ENCODE measurements at places on chromosomes 5 and 9.

- DNase-seq: no peak
Observed at GRCh38 chr5:100904259-100904861, 1.3 kb upstream of the ST8SIA4 start.

- DNase-seq: no peak
Observed at GRCh38 chr5:43635374-43635773, 32.4 kb downstream of the NNT start.

- no peak for DNase-seq
Observed at GRCh38 chr5:15752663-15753285, 252.8 kb downstream of the FBXL7 start.

- no peak for DNase-seq
Observed at GRCh38 chr5:589588-589987, 22.6 kb upstream of the CEP72 start.

- no peak for DNase-seq
Observed at GRCh38 chr9:1771094-1771789, 243.9 kb upstream of the SMARCA2 start.

DNA sequence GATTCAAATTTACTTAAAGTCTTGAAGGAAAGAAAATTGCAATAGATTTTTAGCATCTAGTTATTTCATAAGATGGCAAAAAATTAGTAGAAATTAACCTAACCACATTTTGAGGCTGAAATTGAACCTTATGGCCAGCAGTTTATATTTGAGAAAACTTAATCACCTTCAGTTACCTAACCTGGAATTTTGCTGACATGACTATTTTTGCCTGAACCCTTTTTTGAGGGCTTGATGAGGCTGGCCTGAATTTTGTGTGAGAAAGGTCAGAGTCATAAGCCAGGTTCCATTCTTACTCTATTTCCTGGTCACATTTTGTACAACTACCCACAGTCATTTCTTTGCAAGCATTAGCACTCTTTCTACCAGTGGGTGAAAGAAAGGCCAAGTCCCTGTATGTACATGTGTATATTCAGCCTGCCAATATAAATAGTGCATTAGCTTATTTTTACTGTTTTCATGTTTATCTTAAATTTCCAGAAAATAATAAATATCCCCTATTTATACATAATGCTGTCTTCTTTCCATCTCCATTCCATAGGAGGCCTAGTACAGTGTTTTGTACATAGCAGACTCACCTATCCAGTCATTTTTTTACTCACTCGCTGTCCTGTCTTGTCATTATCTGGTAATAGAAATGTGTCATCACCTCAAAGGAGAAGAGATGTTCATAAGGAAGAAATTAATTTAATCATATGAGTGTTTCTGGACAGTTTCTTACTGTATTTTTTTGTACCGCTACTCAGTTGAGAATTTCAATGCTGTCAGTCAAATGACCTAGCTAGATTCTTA is 108.4 kb upstream of the SGCD start:
- no peak for DNase-seq

DNA sequence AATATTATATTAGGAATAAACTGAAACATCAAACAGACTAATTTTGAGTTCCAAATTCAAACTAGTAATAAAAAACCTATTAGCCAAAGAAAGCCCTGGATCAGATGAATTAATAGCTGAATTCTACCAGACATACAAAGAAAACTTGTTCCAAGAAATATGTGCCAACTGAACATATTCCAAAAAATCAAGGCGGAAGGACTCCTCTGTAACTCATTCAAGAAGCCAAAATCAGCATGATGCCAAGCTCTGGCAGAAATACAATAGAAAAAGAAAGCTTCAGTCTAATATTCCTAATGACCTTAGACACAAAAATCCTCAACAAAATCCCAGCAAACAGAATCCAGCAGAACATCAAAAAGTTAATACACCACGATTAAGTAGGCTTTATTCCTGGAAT is 619.1 kb upstream of the COX7C start:
- DNase-seq: no peak

DNA sequence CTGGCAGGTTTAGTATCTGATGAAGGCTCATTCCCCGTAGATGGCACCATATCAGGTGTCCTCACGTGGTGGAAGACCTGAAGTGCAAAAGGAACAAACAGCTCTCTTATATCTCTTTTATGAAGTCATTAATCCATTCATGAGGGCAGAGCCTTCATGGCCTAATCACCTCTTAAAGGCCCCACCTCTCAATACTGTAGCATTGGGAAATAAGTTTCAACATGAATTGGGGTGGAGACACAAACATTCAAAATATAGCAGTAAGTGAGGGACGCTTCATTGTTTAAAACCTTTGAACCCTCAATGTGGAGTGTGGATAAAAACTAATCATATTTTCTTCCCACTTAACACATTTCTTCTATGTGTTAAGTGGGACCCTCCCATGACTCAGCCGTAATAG is 489.4 kb upstream of the WWC1 start:
- no peak for DNase-seq

DNA sequence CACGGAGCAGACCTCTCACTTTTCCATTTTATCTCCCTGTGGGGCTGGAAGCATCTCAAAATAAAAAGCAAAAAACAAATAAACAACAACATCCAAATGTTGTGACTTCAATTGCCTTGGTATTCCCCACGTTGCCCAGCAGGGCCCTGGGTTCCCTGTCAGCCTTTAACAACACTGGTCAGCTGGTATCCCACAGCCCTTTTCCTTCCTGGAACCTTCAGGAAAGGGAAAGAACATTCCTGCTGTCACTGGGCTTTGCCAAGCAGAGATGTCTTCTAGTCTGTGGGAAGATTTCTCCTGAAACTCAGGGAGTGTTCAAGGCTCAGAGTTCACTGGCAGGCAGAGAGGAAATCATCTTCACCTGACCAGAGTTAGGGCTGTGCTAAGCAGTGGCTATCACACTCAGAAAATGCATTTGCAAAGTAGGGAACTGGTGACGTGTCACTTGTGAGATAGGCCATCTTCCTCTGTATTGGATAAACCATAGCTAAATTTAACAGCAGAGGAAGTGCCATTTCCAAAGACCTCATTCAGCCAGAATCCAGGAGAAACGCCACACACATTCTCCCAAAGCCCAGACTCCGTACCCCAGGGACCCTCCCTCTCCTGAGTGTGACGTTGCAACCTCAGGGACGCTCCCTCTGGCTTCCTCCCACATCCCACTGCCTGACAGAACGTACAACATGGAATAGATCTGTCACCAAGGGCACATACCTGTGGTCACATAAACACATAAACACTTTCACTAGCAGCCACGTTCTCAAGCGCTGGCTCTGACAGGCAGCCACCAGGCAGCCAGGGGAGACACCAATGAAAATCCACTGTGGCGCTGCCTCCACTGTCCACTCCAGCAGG is 274.0 kb upstream of the DAPK1 start:
- no peak for DNase-seq

GRCh38 chr5:174326372-174326771 is 280.9 kb downstream of the NSG2 start:
- DNase-seq: no peak

- DNase-seq: no peak
Observed at GRCh38 chr9:104779946-104780535, 16.1 kb downstream of the NIPSNAP3B start.

DNA sequence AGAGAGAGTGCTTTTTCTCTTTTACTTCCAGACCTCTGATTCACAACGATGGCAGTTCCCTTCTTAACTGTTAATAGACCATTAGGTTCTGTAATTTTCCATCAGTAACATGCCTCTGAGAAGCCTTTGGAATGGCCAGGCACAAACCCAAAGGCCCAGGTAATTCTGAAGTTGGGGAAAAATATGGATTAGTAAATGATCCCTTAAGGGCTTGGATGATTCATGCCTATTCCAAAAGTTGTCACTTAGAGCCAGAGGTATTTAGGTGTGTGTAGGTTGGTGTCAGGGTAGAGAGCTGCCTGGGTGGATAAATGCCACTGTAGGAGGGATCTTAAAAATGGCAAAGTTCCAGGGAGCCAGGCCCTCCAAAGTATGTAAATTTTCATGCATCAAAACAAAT is 228.8 kb downstream of the PLK2 start:
- DNase-seq: no peak

DNA sequence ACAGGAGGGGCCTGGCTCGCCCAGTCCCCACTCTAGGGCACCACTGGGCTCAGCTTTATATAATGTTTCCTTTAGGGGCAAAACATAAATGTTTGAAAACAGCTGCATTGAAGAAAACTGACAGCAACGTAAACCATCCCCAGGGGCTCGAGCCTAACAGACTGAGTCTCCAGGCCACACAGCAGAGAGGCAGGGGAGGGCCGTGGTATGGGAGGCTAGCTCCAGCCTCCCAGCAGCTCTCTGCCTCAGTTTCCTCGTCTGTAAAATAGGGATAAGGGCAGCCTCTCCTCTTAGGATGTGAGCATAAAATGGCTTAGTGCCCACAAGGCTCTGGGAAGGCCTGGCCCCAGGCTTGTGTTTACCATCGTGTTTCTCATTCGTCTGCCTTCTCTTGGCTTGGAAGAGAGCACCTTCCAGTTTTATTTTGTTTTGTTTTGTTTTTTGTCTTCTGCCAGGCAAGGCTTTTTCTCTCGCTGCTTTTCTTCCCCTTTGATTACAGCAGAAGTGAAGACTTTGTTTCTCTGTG is 2.7 kb downstream of the ANKRD33B start:
- no peak for DNase-seq

DNA sequence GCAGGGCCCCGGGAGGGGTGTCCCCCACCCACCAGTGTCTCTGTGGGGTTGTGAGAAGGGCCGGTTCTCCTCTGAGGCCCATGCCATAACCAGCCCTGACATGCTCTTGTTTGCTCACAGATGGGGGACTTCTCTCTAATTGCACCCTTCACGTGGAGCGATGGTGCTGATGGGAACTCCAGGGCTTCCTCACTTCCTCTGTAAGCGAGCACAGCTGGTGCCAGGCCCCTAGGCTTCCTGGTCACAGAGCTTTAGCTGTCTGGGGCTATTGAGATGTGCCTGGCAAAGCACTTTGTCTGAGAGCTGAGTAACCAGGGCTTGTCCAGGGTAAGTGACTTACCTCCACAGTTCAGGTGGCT is 36.4 kb downstream of the PHF2 start:
- no peak for DNase-seq

- no peak for DNase-seq
Observed at GRCh38 chr9:87642330-87643106, 83.4 kb upstream of the CTSL start.

- DNase-seq: no peak
Observed at GRCh38 chr5:1392801-1393565, 48.1 kb upstream of the CLPTM1L start.

GRCh38 chr9:136213733-136214132 is 8.8 kb upstream of the LHX3 start:
- DNase-seq: no peak

DNA sequence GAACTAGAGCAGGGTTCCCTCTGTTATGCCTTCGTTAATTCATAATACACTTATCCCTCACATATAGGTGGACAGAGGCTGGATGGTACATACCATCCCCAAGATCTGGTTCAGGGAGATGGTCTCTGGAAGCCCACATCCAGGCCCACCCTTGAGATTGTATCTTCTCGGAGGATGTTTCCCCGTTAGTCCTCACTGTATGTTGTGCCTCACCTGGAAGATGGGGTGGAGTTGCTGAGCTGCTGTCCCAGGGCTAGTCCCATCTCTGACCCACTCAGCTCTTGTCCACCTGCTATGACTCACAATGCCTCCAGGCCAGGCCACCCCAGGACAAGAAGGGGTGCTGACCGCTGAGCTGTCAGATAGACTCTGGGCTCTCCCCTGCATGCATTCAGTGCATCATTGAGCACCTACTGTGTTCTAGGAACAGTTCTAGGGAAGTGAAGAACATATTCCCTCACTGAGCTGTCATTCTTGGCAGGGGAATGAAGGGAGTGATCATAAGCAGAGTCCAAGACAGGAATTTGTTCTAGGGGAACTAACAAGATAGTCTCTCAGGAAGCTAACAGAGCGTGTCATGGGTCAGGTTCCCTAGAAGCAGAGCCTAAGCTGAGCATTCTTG is at the start of gene CBY3:
Gene CBY3, minus strand, starts transcription at position 255 of the 622 bp plus-strand sequence. Its CDS starts 116 bp downstream, at position 139.
- no peak for DNase-seq

- DNase-seq: no peak
Observed at GRCh38 chr5:132260714-132261551, 3.4 kb downstream of the PDLIM4 start.

DNA sequence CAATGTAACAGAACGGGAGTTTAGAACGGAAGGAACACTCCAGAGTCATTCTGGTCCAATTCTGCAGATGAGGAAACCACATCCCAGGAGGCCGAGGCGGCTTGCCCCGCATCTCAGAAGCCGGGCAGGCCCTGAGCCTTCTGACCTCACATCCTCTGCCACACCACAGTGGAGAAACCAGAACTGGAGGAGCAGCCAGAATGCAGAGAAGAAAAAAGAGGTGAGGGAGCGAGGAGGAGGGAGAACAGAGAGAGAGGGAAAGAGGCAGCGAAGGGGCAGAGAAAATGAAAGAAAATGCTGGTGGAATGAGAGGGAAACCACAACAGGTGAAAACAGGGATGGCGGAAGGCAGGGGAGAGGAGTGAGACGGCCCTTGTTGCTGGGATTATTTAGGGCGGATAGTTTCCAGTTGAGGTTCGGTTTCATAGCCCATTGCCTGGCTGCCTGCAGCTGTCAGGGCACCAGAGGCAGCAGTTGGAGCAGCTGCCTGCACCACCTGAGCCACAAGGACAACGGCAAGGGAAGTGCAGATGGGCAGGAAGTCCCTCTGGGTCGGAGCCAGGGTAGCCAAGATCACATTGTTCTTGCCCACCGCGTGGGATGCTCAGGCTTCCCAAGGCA is at the start of gene HMHB1:
Gene HMHB1, plus strand, starts transcription at position 77 of the 621 bp plus-strand sequence.
- DNase-seq: no peak

GRCh38 chr9:104339692-104340091 is 164.4 kb upstream of the OR13F1 start:
- no peak for DNase-seq

- no peak for DNase-seq
Observed at GRCh38 chr9:14923701-14924100, 13.5 kb upstream of the FREM1 start.

DNA sequence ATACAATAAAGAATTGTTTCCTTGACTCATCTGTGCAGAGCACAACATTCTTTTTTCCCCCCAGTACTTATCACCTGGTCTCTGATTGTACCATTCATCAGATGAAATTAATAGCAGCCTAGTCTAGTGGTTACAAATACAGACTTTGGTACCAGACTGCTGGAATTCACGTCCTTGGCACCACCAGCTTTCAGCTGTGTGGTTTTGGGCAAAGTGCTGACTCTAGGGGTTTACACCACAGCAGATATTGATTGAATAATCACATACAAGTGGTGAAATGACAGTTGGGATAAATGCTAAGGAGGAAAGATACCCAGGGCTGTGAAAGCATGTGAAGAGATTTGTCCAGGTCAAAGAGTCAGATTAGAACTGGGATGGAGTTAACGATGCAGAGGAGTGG is 79.3 kb upstream of the ATP10B start:
- DNase-seq: no peak

DNA sequence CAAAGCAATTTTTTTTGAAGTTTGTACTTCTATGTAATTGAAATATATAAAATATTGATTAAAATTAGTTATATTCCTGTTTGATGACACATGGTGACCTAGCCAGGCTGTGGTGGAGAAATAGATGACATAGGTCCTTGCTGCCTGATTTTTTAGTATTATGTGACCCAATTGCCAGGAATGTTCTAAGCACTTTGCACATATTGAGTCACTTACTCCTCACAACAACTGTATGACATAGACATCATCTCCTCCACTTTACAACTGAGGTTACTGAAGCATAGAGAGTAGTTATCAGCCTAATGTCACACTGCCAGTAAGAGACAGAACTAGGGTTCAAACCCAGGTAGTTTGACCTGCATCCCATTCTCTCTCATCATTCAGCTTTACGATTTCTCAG is 26.2 kb upstream of the SNX18 start:
- DNase-seq: no peak

GRCh38 chr9:137277329-137278041 is at the start of gene TOR4A:
Gene TOR4A, plus strand, starts transcription at chr9:137277726. Its CDS starts 964 bp downstream, at chr9:137278690.
- DNase-seq: no peak

Measured in NCI-H187 (cell line).